ENCODE measurements at places on chromosomes 7 and 10.

DNA sequence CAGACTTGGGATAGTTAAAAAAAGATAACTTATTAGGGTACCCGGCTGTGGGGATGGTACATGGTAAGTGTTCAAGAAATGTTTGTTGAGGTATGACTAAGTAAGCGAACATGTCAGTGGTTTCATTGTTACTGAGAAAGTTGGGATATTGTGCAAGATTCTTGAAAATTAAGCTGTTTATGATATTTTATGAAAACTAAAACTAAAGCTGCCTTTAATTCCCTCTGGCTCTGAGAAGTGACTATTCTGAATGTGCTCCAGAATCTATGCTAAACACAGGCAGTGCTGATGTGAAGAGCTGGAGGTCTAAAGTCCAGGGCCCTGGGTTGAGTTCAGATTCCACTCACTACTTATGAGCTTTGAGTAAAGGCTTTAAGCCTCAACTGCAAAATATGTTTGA is 72.9 kb downstream of the AOAH start:
- no peak for DNase-seq

- no peak for DNase-seq
Observed at GRCh38 chr7:132152131-132152889, 424.0 kb downstream of the PLXNA4 start.

- DNase-seq = no peak
Observed at GRCh38 chr10:131773370-131774343, 127.2 kb upstream of the PPP2R2D start.

GRCh38 chr10:119658274-119658673 is 7.1 kb downstream of the BAG3 start:
- DNase-seq = no peak

- peak; percentile 33 for DNase-seq
Observed at GRCh38 chr7:138001529-138002095, at the start of gene CREB3L2. Gene CREB3L2 (minus strand): TSS chr7:138002086. CDS start chr7:138001705, 381 bp downstream.

GRCh38 chr10:87760195-87760905 is 57.7 kb downstream of the ATAD1 start:
- DNase-seq = no peak

- no peak for DNase-seq
Observed at GRCh38 chr7:151837285-151838042, 39.5 kb downstream of the PRKAG2 start.

- DNase-seq = no peak
Observed at GRCh38 chr10:20110125-20111100, 294.2 kb downstream of the PLXDC2 start.

- DNase-seq = no peak
Observed at GRCh38 chr7:42597300-42597699, 314.6 kb downstream of the C7orf25 start.

DNA sequence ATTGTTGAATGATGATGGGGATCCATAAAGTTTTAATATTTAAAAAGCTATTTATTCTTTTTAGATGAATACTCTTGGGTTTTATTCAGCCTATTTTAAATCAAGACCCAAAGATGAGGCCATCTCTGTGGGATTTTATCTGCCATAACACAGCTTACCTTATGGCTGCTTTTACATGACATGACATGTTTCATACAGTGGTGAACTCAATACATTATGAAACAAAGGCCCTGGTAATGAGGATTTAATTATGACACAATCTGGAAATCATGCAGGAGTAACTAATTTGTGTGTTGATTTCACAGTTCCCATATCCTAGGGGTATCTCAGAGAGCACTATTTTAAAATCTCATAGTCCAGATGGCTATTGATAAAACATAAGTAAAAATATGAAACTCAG is 661.8 kb upstream of the FZD8 start:
- DNase-seq = no peak

DNA sequence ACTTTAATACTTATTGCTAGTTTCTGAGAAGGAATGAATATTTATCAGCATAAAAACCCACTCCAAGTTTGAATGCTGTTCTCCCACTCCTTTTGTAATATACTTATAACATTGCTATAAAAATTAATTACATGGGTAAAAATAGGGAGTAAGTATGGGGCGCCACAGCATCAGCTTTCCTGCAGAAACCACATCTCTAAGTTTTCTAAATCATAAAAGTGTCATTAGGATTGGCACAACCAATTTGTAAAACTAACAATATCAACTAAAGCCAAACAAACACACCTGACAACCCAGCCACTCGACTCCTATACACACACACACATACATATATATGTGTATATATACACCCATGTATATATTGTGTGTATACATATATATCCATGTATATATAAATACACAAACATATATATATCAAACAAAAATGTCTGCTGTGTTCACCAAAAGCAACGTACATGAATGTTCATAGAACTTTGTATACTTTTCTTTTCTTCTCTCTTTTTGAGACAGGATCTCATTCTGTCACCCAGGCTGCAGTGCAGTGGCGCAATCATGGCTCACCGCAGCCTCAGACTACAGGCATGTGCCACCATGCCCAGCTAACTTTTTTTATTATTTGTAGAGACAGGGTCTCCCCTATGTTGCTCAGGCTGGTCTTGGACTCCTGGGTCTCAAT is 14.8 kb upstream of the LRRC17 start:
- DNase-seq = no peak

DNA sequence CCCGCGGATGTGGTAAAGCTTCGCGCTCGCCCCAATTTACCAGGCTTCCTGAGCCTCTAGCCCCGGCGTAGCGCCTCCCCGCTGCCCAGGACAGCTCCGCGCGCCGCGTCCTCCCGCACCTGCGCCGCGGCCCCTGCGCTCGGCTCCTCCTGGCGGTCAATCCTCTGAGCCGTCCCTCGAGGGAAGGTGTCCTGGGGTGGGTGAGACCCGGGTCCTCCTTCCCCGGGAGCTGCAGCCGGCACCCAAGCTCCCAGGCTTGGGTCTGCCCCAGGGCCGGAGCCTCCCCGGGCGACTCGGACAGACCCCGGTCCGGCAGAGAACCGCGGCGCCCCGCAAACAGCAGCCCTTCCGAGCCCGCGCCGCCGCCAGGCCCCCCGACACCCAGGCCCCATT is 512 bp downstream of the OSBPL3 start:
- peak; percentile 53 for DNase-seq

DNA sequence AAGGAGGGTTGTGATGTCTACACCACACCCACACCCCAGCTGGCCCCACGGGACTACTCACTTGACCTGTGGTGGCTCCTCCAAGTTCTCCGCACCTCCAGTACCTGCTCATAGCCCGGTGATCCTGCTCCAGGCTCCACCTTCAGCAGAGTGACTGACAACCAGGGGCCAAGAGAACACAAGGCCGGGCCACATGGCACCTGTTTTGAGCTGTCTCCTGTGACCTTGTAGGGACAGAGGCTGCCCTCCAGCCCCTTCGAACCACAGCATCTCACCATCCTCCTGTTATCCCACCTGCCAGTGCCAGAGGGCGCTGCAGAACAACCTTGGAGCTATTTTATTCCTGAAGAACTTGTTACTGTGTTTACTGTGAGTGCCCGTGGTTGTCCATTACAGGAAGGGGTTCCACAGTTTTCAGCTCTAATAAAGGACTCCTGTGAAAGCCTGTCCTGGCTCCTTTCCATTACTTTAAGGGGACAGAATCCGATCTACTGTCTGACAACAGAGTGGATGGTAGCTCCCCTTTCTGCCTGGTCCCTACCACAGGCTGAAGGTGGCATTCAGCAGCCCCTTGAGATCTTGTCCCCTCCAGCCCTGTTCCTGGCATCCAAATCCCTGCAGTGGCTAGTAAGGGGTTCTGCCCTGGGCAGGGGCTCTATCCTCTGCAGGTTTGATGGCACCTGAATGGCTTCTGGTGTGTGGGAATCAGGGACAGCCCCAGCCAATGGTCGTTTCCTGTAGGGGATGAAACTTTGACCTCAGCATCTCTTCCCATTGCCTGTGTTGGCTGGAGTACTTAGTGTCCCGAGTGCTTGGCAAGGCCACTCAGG is 50.8 kb downstream of the C10orf120 start:
- no peak for DNase-seq

DNA sequence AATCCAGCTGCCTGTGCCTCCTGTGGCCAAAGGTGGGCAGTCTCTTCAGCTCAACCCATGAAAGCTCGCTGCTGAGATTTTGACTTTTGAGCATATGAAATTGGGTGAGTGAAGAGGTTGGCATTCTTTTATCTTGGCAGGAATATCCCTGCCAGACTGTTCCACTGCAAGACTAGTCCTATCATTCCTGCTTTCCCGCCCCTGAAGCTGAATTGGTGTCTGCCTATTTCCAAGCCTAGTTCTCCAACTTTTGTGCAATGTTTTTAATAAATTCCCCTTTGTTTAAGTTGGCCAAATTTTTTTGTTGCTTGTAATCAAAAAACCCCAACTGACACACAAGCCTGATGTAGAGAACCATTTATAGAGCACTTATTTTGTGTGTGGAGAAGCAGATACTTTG is 34.8 kb upstream of the BICC1 start:
- DNase-seq = no peak

DNA sequence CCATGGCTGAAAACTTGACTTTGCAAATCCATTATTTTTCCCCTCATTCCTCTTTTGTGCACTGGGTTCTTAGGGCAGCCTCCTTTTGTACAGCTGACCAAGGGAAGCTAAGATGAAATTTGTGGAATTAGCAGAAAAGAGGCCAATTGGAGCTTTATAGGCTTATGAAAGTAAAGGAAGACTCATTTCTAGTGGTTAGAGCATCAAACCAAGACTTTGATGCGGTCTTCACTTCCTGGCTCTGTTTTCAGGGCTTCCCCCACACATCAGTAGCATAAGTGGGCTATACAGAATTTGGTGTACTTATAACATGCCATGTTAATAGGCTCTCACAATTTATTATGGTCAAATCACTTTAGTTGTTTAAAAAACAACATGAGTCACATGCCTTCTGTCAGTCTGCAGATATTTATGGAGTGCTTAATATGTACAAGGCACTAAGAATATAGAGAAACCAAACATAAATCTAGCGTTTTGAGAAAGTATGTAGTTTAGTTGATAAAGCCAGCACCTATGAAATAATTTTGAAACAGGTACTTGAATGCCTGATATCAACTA is 5.7 kb downstream of the AUTS2 start:
- no peak for DNase-seq

DNA sequence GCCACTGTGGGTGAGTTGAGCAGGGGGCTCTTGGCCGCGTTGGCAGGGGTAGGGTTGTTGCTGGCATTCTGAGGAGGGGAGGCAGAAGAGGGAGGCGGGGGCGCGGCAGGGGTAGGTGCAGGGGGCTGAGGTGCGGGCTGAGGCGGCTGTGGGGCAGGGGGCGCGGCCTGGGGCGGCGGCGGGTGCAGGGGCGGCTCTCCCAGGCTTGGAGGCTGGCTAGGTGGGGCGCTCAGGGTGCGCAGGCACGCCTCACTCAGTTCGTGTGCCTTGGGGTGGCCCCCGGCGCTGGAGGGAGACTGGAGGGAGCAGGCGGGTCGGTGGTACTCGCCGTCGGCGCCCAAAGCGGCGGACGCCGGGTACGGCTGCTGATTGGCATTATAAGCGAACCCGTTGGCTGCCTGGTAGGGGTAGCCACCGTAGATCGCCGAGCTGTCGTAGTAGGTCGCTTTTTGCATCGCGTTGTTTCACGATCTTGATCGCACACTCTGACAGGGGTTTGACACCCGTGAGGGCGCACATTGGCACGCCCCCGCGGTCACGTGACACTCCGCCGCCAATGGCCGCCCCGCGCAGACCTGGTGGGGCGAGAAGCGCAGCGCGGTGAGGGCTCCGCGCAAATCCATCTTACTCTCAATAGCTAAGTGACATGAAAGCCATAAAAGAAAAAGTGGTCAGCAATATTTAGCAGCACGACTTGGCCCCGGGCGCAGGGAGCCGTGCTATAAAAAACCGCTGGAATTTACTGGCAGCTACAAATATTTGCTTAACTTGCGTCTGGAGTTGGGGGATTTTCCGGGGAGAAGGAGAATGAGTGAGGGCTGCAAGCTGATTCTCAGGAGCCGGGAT is 7.9 kb upstream of the HOXA2 start:
- no peak for DNase-seq

- DNase-seq = no peak
Observed at GRCh38 chr7:132394283-132395198, 181.7 kb downstream of the PLXNA4 start.

DNA sequence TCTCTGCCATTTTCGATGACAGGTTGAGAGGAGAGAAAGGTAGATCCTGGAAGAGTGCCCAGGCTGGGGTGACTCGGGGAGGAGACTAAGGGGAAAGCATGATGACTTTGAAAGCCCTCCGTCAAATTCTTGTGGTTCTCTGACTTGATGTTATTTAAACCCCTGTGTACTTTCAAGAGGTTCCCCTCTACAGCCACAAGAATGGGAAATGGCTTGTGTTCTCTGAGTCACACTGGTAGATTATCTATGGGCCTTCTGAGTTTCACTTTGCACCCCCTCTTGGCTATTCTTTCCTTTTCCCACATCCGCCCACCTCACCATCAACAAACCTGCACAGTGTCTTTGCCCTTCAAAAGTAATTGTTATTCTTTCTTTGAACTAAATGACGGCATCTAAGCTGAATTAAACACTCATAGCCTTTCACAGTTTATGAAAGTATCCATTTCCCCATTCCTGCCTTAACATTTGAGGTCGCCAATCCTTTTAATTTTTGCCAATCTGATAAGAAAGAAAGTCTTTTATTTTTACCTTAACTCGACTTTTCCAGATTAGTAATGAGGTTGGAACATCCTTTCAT is 24.1 kb downstream of the PRF1 start:
- no peak for DNase-seq

DNA sequence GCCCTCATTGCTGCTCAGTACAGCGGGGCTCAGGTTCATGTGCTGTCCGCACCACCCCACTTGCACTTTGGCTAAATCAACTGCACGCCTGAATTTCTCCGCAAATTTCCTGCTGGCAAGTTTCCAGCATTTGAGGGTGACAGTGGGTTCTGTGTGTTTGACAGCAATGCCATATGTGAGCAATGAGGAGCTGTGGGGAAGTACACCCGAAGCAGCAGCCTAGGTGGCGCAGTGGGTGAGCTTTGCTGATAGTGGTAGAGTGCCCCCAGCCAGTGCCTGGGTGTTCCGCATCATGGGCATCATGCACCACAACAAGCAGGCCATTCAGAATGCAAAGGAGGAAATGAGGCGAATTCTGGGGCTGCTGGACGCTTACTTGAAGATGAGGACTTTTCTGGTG is 103.9 kb upstream of the POT1 start:
- DNase-seq = no peak

DNA sequence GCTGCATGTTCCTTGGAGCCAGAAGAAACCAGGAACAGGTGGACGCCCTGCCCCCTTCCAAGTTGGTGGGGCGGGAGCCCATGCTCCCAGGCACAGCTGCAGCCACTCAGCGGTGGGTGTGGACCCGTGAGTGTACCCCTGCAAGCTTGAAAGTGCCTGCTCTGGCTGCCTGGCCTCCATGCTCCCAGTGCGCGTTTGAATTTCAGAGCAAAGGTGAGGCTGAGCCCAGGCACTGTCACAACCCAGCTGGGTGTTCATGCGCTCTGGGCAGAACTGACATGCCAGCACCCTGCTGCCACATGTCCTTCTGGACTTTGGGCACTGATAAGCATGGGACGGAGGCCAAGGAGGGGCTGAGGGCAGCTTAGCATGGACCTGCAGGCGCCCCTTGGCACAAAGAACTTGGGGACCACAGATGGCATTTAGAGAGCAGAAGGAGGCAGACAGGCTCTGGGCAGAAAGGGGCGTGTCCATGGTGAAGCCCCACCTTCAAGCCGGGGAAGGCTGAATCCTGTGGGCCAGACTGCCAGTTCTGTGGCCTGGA is 402.0 kb upstream of the NRG3 start:
- DNase-seq = no peak

Data from stimulated activated CD8-positive, alpha-beta memory T cell treated with anti-CD3 and anti-CD28 coated beads, Interleukin-15, amount 100 ng/mL, for 4 hours (primary cell).